ENCODE measurements at places on chromosomes 6 and 20.

- peak; percentile 56 for DNase-seq
Measured at GRCh38 chr6:13120483-13121482, 207.6 kb downstream of the TBC1D7 start.

DNA sequence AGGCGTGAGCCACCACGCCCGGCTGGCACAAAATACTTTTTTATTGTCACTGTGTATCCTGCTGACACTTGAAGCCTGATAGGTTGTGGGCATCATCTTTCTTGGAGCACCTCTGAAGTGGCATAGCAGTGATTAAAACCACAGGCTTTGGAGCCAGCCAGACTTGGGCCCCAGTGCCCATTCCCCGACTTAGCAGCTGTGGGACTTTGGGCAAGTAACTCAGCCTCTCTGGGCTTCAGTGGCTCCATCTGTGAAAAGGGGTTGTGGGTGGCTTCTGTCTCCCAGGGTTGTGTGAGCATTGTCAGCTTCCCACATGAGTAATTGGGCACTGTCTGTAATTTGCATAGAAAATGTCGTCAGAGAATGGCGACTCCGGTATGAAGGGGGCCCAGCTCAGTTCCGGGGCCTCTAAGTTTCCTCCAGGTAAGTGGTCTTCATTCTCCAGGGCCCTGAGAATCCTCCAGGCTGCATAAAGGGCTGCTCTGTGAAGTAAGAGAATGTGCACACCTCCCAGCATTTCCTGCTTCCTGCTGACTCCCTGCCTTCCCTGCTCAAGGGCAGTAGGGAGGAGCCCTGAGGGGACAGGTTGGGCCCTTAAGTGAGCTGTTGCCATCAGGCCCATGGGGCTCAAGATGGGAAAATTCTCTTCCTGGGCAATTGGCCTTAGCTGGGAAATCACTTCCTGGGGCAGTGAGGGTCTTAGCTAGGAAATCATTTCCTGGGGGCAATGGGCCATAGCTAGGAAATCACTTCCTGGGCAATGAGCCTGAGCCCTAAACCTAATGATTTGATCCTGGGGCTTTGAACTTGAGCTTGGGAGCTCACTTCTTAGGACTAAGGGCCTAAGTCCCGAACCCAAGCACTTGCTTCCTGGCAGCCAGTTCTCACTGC lies 27.2 kb downstream of the ARHGAP40 start:
- peak; percentile 50 for DNase-seq

- no peak for DNase-seq
Measured at GRCh38 chr20:38212806-38213606, 47.5 kb downstream of the KIAA1755 start.

DNA sequence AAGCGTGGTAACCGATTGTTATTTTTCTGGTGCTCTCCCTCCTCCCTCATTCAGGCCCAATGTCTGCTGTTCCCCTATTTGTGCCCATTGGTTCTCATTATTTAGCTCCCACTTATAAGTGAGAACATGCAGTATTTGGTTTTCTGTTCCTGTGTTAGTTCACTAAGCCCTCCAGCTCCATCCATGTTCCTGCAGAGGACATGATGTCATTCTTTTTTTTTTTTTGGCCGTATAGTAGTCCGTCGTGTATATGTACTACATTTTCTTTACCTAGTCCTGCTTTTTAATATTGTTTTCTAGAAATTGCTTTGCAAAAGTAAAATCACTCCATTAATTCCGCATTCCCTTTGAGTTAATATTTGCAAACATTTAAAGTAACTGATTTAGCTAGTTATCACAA lies 23.1 kb downstream of the ZNF451 start:
- DNase-seq, result no peak

DNA sequence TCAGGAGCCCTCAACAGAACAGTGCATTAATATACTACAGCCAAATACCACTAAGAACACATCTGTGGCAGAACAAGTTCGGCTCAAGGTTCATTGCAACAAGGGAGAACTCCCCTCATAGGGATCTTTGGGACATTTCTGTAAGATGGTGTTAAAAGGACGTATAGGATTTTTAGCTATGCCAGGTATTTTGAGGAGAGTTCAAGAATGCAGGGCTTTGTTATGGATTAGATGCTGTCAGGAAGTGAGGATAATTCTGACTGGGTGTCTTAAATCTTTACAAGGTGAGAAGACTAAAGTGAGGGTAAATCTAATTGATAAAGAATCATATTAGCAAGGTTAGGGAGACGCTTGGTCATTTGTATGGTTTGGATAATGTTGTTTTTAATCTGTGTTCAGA lies 83.7 kb upstream of the AHI1 start:
- peak; percentile 76 for DNase-seq

DNA sequence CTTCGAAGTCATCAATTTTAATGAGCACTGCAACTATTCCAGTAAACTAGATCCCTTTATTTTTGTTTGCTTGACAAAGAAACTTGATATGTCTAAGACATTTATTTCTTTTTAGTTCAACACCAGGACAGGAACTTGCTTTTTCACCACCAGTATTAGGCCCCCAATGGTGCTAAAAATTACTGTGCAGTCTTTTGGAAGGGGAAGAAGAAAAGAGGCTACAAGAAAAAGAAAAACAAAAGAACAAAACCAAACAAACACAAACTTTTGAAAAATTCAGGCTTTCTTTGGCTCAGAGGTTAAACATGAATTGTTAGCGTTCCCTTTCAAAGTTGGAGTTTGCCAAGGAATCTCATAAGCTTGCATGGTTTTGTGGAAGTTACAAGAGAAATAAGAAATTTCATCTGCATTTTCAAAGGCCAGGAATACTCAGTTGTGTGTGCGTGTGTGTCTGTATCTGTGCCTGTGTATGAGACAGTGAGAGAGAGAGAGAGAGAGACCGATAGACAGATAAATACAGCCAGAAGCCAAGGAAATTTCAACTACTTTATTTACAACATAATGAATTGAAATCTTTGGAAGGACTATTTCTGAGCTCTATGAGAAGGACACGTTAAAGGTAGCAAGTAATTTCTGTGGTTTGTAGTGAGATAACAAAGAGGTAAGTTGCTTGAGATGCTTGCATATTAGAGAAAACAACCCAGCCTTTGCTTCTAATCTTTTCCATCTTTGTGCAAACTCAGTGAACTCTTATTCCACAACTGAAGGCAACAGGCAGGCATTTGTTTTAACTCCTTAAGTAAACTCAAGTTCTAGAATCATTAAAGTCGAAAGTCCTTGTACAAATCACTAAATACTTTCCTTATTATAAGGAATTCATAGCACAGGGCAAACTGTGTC lies 171.0 kb upstream of the CITED2 start:
- no peak for DNase-seq

DNA sequence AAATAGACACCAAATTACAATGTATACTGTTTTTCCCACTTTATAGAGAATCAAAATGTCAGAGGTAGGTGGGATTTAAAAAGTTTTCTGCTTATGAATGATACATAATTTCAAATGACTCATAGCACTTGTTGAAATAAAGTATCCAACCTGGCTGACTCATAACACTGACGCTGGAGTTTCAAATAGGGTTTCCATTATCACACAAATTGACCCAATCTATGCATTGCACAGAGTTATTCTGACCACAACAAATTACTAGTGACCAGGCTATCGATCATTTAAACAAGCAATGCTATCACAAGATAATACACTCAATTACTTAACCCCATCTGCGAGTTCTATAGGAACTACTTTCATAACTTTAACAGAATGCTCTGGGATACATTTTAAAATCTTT lies 31.9 kb upstream of the PRELID3B start:
- no peak for DNase-seq

- DNase-seq, result no peak
Measured at GRCh38 chr20:49160057-49160929, 27.8 kb downstream of the STAU1 start.

GRCh38 chr6:26025047-26025893 lies 62.0 kb upstream of the HFE start:
- no peak for DNase-seq

GRCh38 chr6:16345449-16346330 lies 107.3 kb downstream of the GMPR start:
- no peak for DNase-seq

DNA sequence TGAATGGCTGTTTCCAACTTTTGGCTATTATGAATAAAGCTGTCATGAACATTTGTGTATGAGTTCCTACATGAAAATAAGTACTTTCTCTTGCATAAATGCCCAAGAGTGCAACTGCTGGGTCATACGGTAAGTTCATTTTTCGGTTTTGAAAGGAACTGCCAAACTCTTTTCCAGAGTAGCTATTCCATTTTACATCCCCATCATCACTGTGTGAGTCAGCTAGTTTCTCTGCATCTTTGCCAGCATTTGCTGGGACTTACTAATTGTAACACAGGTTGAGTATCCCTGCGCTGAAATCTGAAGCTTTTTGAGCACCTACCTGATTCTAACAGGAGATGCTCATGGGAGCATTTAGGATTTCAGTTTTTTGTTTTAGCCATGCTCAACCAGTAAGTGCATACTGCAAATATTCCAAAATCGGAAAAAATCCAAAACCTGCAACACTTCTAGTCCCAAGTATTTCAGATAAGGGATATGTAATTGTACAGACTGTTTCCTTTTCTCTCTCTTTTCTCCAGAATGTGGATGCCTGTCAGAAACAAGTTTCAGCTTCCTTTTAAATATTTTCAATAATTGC lies 118.4 kb downstream of the DTNBP1 start:
- no peak for DNase-seq

DNA sequence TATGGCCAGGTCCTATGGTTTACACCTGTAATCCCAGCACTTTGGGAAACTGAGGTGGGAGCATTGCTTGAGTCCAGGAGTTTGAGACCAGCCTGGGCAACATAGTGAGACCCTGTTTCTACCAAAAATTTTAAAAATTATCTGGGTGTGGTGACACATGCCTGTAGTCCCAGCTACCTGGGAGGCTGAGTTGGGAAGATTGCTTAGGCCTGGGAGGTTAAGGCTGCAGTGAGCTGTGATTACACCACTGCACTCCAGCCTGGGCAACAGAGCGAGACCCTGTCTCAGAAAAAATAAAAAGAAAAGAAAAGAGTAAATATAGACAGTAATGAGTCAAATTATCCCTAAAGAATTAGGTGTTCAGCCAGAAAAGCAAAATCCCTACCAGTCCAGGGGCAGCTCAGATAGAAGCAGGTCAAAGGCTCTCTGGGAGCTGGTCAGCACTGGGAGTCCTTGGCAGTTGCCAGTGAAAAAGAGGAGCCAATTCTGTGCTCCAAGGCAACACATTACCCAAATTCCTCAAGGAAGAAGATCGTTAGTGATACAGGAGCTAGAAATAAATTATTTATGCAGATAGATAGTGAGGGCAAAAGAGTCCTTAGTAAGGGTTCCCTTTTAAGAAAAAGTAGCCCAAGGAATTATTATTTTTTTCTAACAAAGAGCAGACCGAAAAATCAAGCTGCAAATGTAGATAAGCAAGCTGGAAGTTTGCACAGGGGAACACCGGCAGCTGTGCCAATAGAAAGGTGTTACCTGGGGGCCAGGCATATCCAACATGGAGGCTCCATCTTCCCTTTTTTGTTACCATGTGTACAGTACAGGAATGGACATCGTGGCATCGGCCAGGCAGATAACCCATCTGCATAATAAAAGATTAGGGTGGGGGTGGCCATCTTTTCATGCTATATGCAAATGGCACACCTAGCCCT lies 31.4 kb upstream of the SEC63 start:
- DNase-seq, result no peak

DNA sequence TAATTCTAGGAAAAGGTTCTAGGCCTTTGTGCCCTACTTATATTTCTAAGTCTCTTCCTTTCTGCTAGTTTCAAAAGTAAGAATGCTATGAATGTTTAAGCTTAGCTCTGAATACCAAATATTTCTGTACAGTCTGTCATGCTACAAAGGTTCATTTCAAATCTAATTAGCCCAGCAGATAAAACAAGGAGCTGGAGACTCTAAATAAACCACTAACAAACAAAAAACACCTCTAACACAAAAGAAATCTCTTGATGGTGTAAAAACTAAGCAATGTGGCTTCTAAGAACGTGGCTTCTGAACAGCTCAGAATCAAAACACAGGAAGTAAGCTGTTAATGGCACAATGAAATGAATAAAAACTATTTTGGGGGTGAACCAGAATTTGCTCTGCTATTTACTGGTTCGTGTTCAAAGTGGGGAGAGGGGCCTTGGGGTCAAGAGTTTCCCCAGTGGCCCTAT lies 198.3 kb downstream of the BCAS1 start:
- no peak for DNase-seq

DNA sequence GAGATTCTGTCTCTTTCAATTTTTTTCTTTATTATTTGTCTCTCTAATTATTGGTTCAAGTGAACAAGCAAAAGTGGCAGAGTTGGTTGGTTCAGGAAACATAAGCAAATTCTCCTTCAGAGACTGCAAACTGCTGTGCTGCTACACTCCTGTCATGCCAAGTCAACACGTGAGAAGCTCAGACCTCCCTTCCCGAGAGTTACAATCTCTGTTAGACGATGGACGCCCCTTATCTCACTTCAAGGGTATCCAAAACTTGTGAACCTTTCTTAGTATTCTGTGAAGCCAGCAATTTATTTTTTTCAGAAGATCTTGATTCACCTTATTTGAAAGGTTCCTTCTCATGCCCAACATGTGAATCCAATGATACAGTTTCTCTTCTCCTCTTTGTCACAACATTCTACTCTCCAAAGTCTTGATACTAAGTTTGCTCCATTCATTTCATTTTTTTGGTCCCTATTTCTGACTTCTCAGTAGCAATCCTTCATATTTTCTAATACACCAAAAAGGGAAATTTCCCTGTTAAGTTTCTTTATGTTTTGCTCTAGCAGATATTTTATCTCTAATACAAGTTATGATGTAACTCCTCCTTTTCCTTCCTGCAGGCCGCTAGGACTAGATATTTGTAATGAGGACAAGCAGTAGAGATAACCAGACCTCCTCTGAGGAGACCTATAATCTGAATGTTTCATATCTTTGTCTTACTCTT lies 448.8 kb upstream of the CITED2 start:
- no peak for DNase-seq

- no peak for DNase-seq
Measured at GRCh38 chr6:52801188-52801841, 2.3 kb downstream of the GSTA1 start.

- DNase-seq, result peak; percentile 52
Measured at GRCh38 chr6:131951576-131952230, 531 bp upstream of the CCN2 start.

DNA sequence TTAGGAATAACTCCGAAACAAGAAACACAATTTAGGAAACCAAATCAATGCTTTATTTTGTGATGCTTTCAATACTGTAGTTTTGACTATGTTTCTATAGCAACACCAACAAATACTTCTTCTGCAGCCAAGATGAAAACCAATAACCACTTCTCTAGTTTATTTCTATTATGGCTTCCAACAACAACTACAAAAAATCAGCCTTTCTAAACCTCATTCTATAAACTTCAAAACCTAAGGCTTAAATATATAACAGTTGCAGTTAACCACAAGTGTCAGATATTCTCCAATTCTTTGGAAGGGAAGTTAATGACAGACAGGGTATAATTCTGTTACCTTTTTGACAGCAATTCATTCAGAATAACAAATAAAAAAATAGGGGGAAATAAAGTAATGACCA lies 80.9 kb downstream of the EPB41L2 start:
- no peak for DNase-seq

GRCh38 chr6:94510877-94511276 lies 1066.5 kb upstream of the MANEA start:
- DNase-seq, result no peak

- DNase-seq, result no peak
Measured at GRCh38 chr6:53504512-53504911, 40.4 kb downstream of the GCLC start.

- peak; percentile 30 for DNase-seq
Measured at GRCh38 chr20:58361481-58362205, 27.4 kb upstream of the VAPB start.

GRCh38 chr6:9499709-9500108 lies 915.2 kb downstream of the TFAP2A start:
- no peak for DNase-seq
